SK-N-SH treated with all-trans-retinoic acid at 6 μM for 48 hours (cell line): ENCODE measurements at places on chromosomes 6 and 20.
A peak's percentile ranks its signal among the peaks of the same experiment; 100 is the strongest.

DNA sequence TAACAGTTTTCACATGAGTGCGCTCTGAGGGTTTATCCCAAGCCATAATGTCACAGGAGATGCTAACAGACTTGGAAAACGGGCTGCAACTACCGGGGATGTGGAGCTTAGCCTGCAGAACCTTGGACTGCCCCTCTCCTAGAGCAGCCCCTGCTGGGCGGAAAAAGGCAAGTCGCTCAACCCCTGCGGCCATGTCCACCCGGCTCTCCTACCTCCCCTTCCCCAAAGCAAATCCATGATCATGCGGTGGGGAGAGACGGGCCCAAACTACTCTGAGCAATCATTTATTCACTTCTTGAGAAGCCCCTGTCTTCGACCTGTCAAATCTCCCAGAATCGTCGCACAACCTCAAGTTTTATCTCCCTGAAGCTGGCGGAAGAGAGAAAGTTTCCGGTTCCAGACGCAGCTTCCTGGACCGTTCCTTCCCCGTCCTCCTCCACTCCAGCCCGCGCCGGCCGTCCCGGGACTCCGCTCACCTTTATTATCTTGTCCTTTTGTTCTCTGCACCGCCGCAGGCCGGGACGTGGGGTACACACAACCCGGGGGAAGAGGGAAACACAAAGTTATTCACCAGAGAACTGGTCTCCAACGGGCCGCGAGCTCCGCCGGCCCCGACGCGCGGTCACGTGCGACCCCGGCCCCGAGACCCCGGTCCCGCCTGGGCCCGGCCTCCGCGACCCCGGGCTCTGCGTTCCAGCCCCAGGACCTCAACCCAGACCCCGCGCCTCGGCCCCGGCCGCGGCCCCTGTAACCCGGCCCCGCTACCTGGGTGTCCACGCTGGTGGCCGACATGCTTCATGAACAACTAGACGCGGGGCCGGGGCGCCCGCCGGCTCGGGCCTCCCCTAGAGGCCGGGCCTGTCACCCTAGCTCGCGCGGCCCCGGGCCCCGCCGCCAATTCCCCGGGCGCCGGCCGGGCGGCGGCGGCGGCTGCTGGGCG, 560 bp downstream of the YTHDF1 start:
- peak; percentile 65 for ATAC-seq

GRCh38 chr20:12023194-12023795, 105.6 kb downstream of the BTBD3 start:
- ATAC-seq: no peak

DNA sequence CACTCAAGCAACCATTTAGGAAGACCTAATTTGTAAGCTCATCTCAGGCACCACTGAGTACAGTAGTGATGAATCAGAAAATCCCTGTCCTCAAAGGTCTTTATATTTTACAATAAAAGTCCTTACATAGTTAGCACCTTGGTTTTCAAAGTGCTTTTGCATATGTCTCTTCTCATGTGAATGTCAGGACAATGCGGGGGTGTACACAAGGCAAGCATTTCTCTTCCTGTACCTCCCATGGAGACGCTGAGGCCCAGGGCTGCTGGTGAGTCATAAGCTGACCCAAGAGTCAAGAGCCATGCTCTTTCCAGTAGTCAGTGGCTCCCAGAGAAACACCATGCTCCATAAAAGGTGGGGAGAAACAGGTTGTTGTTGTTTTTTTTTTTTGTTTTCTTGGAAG, 174.0 kb downstream of the GJA10 start:
- ATAC-seq: peak; percentile 90

DNA sequence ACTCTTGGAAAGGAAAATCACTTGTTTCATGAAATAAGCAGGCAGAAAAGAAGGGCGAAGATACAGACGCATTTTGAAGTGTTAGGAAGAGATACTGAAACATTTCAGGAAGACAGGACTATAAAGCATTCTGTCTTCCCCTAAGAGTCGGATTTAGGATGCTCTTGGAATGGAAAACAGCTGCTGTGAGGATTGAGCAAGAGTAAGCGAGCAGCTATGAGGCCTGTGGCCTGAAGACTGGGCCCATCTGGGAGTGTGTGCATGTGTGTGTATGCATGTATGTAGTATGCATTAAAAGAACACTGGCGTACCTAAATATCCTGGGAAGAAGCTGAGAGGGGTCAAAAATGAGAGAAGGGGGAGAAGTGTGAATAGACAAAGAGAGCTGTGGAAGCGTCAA, 83.6 kb downstream of the SIM1 start:
- ATAC-seq: no peak

DNA sequence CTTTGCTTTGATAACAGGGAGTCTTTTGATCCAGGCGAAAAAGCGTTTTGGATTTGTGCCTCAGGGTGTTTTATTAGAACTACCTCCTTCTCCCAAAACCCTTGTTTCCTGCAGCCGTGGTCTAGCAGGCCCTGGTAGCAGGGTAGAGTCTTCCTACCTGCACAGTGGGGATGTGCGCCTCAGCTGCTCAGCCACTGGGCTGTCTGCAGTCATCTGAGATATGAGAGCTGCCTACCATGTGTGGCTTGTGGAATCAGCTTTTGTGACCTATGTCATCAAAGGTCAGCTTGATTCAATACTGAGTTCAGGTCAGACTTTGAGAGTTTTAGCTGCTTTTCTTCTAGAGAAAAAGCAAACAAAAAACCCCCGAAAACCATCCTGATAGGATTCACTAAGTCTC, 279.5 kb downstream of the CLIC5 start:
- no peak for ATAC-seq

DNA sequence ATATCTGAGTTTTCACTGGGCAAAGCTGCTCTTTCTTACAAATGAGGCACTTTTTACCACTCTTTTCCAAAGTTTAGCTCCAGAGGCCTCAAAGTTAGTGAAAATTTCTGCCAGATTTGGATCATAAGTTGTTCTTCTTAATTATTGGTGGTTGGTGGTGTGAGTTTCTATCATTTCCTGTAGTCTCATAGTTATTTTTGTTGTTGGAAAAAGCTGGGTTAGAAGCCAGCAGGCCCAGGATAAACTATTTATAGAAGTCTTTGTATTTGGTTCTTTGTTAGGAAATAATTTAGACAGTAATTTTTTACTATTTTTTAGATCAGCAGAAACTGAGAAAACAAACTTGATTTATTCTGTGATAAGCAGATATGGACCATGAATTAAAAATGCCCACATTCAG, 10.6 kb downstream of the PFDN4 start:
- ATAC-seq: no peak

- ATAC-seq: no peak
These were observed 76.8 kb downstream of the TTLL2 start for GRCh38 chr6:167401525-167402194.

- peak; percentile 34; the same call in 1 of the 3 replicates for ATAC-seq
These were observed 599.2 kb downstream of the COL12A1 start for GRCh38 chr6:74606582-74607071.

GRCh38 chr6:150667977-150668716, 68.5 kb downstream of the PLEKHG1 start:
- no peak for ATAC-seq

DNA sequence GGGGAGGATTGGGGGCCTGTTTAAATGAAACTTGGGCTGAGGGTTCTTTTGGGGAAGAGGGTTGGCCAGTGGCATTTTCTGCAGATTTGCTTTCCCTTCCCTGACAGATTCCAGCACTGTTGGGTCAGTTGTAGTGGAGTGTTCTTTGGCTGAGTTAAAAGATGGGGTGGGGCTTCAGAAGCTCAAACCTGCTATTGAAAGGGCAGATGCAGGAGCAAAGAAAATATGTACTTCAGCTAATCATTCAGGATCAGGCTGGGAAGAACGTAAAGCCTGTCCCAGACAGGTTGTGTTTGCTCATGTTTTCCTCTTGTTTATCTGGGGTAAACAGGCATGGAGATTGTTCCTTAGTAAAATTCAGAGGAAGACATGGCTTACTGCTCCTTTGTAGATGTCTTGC, 2.5 kb downstream of the SASH1 start:
- ATAC-seq: no peak

- no peak for ATAC-seq
These were observed 267.8 kb downstream of the PTPRK start for GRCh38 chr6:128252341-128253176.

GRCh38 chr6:79467716-79468115, 69.5 kb downstream of the LCA5 start:
- ATAC-seq: peak; percentile 18; the same call in 1 of the 3 replicates

GRCh38 chr6:37648465-37649330, 49.0 kb downstream of the MDGA1 start:
- ATAC-seq: no peak

GRCh38 chr6:7723041-7723447, 2.9 kb upstream of the BMP6 start:
- ATAC-seq: peak; percentile 57

GRCh38 chr20:44345147-44345546, 8.3 kb downstream of the R3HDML start:
- no peak for ATAC-seq

DNA sequence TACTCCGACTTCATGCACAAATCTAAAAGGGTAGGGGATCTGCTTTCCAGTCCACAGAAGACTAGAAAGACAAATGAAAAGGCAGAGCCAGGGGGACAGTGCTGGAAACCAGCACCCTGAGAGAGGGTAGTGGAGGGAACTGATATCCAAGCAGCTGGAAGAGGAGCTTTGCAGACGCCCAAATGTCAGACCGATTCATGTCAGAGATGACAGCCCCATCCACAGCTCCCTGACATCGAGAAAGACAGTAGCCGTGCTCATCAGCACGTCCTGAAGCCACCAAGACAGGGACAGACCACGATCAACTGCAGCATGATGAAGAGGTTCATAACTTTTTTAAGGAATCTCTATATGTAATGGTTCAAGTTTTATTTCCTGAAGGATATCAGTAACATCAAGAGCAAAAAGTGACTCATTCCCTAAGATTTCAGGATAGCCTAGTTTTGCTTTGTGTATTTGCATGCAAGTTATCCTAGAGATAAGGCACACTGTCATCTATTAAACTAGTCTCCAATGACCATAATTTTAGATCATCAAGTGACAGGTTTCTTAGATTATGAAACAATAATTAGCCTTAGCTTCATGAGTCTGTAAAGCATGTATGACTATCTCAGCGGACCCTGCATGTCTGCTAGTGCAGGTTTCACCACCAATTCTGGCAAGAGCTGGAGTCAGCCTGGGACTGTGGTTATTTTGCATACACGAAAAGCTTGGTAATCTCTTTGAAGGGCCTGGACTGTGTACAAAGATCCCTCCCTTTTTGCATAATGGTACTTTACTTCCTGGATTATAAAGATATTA, 43.0 kb downstream of the PRDM1 start:
- ATAC-seq: peak; percentile 93

DNA sequence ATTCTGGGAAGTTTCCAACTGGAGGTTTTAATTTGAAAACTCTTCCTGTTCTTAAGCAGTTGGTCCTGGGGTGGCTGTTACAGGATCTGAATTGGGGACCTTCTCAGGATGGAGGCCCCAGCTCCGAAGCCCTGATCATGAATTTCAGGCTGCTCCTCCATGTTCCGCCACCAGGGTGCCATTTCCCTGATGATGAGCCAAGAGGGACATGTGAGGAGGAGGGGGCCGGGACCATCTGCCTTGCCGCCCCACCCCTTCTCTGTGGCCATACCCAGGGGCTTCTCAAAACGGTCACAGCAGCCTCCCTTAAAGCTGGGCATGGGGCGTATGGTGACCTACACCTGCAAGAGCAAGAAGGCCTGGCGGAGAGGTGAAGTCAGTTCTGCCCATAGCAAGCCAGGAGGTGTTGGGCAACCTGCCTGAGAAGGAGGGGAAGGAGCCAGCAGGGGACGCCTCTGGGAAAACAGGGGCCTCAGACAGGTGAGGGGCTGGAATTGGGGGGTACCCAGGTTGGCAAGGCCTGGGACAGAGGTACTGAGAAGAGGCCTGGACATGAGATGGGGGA, 3.6 kb upstream of the BAK1 start:
- no peak for ATAC-seq

- ATAC-seq: no peak
These were observed 6.1 kb downstream of the DACT2 start for GRCh38 chr6:168313431-168314011.
